ENCODE measurements at places on chromosomes 4 and X. TPM values are rescaled to one million over a fixed set of nuclear protein-coding genes. Genes with fewer than 3 reads are reported as not detected.

GRCh38 chr4:76909711-76910110, 11.8 kb upstream of the SOWAHB start:
- no peak overlapping the region for H3K4me3 ChIP-seq
- no peak for DNase-seq
- H3K27me3 ChIP-seq, result no peaks in the 10 kb centered on the region
- H3K4me1 ChIP-seq, result no peaks in the 10 kb centered on the region
- H3K36me3 ChIP-seq, result no peaks in the 10 kb centered on the region

GRCh38 chr4:40606239-40606767, 23.4 kb downstream of the RBM47 start:
- H3K36me3 ChIP-seq, result no peaks in the 10 kb centered on the region
- H3K27ac ChIP-seq, result no peak overlapping the region
- DNase-seq, result no peak

GRCh38 chr4:111618908-111619307, 526.3 kb upstream of the FAM241A start:
- H3K4me1 ChIP-seq, result no peaks in the 10 kb centered on the region
- DNase-seq, result no peak
- no peak overlapping the region for H3K27ac ChIP-seq
- no peaks in the 10 kb centered on the region for H3K27me3 ChIP-seq
- H3K36me3 ChIP-seq, result no peaks in the 10 kb centered on the region

DNA sequence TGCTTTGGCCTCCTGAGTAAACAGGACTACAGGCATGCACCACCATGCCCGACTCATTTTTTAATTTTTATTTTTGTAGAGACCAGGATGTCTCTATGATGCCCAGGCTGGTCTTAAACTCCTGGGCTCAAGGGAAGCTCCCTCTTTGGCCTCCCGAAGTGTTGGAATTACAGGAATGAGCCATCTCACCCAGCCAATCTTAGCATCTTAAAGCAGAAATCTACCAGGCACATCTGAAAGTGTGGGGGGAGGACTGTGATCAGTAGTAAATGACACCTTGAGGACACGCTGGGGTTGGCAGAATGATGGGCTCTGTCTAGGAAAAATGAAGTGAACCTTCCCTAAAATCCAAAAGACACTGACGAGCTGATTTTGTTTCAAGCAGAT, 149.2 kb downstream of the SPATA18 start:
- DNase-seq, result no peak
- no peaks in the 10 kb centered on the region for H3K27me3 ChIP-seq
- no peak overlapping the region for H3K4me3 ChIP-seq
- no peak overlapping the region for H3K27ac ChIP-seq

DNA sequence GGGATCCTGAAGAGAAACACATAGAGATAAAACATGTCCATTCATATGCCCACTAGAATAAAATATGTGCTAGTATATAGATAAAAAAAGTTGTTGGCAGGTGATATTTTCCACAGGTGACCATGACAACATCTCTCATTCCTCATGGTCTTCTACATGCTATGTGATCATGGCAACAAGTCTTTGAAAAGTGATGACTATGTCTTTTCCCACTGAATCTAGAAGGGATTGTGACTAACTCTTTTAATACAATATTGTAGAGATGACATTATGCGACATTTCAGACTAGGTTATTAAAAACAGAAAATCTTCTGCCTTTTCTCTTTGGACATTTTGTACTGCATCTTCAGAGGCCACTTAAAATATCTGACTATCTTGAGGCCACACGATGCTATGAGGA, 126.0 kb upstream of the GABRA2 start:
- H3K27me3 ChIP-seq, result no peaks in the 10 kb centered on the region
- no peak for DNase-seq
- no peak overlapping the region for H3K4me3 ChIP-seq
- no peak overlapping the region for H3K27ac ChIP-seq
- H3K4me1 ChIP-seq, result no peaks in the 10 kb centered on the region

GRCh38 chr4:189792924-189793618, 147.6 kb upstream of the FRG1 start:
- no peaks in the 10 kb centered on the region for H3K36me3 ChIP-seq
- H3K4me3 ChIP-seq, result no peak overlapping the region
- no peaks in the 10 kb centered on the region for H3K27me3 ChIP-seq
- H3K4me1 ChIP-seq, result no peaks in the 10 kb centered on the region
- H3K27ac ChIP-seq, result no peak overlapping the region

- no peak overlapping the region for H3K27ac ChIP-seq
- H3K27me3 ChIP-seq, result no peaks in the 10 kb centered on the region
- H3K4me3 ChIP-seq, result no peak overlapping the region
- no peaks in the 10 kb centered on the region for H3K36me3 ChIP-seq
- no peak for DNase-seq
These were observed 34.7 kb downstream of the CSN3 start for GRCh38 chr4:70277121-70277520.

DNA sequence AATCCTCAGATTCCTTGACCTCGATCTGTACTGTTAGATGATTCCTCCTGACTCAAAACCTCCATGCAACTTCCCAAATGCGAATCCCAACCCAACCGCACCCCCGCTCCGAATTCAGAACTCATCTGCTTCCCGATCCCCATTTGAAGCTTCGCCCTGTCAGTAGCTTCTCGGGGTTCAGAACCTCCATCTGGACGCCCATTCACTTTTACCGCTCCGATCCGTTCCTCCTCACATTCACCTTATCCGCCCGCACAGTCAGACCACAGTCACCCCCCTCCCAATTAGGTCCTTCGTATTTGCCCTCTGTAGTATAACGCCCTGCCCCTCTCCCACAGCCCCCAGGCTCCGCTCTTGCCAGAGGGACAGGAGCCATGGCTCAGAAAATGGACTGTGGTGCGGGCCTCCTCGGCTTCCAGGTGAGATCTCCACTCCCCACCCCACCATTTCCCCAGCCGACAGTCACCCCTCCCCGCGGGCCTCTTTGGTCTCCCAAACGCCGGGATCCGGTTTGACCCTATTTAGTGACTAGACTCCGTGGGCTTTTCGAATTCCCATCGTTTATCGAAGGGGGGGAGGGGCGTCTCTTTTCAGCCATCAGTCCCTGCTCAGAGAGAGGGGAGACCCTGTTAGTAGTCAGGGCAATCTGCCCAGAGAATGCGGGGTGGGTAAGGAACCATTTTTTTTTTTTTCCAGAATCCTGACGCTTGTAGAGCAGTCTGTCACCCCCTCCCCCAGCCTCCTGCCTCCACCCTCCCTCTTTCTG, 691 bp downstream of the MAGED1 start:
- peak overlapping the region; percentile 81 for H3K27ac ChIP-seq
- peak overlapping the region; percentile 80 for H3K4me3 ChIP-seq
- peaks cover 29% of the 10 kb centered on the region for H3K36me3 ChIP-seq
- DNase-seq, result peak; percentile 25
- H3K4me1 ChIP-seq, result peaks cover 14% of the 10 kb centered on the region

DNA sequence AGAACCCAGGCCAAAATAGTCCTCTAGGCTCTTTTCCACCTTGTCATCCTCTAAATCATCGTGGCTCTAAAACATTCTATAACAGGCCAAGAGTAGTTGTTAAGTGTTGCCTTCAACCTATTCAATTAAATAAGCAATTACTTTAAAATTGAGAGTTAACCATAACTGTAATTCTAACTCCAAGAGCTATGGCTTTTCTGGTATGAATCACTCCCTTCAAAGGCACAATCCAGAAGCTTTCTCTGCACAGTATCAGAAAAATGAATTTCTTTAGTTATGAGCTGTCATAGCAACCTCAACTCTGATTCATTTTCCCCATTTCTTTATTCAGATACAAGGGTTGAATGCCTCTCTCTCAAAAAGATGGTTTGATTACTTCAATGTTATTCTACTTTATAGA, 21.7 kb downstream of the INPP4B start:
- H3K4me3 ChIP-seq, result no peak overlapping the region
- no peak for DNase-seq
- no peak overlapping the region for H3K27ac ChIP-seq

- no peak overlapping the region for H3K27ac ChIP-seq
- no peak for DNase-seq
- no peak overlapping the region for H3K4me3 ChIP-seq
- peaks cover 5% of the 10 kb centered on the region for H3K4me1 ChIP-seq
- no peaks in the 10 kb centered on the region for H3K27me3 ChIP-seq
These were observed 75.5 kb downstream of the UGT8 start for GRCh38 chr4:114674080-114674479.

DNA sequence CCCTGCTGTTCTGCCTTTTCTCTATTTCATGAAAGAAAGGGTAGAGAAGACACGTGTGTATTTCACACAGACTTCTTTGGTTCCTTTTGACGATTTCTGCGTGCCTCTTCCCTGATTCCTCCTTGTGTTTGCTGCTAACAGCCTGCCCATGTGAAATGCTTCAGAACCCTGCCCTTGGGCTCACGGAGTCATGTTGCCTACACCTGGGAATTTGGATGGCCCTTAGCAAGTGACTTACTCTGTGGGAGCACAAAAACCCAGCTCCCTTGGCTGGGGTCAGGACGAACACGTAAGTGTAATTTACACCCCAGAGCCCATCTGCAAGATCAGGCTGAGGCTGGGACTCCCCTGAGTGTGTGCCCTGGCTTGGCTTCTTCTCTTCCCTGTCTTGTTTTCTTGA, 220.3 kb upstream of the BCOR start:
- DNase-seq, result no peak
- H3K4me3 ChIP-seq, result no peak overlapping the region
- H3K27ac ChIP-seq, result no peak overlapping the region
- no peaks in the 10 kb centered on the region for H3K4me1 ChIP-seq
- H3K27me3 ChIP-seq, result no peaks in the 10 kb centered on the region

- no peaks in the 10 kb centered on the region for H3K36me3 ChIP-seq
- no peaks in the 10 kb centered on the region for H3K27me3 ChIP-seq
- H3K27ac ChIP-seq, result no peak overlapping the region
- H3K4me1 ChIP-seq, result no peaks in the 10 kb centered on the region
These were observed 60.8 kb downstream of the RRAGB start for GRCh38 chrX:55778322-55778721.

KIAA1210 gene
- polyA plus RNA-seq, result 0.03 TPM

ODAPH gene
- not detected for polyA plus RNA-seq

MTNR1A gene
- 0.48 TPM for polyA plus RNA-seq

PARM1 gene
- 38.2 TPM for polyA plus RNA-seq

CYLC1 gene
- polyA plus RNA-seq, result not detected

XK gene
- polyA plus RNA-seq, result 12.3 TPM

MMRN1 gene
- polyA plus RNA-seq, result 22.4 TPM

PRRG3 gene
- polyA plus RNA-seq, result 2.1 TPM

CCDC149 gene
- polyA plus RNA-seq, result 13.7 TPM
